ENCODE measurements at places on chromosomes 1 and 21.

DNA sequence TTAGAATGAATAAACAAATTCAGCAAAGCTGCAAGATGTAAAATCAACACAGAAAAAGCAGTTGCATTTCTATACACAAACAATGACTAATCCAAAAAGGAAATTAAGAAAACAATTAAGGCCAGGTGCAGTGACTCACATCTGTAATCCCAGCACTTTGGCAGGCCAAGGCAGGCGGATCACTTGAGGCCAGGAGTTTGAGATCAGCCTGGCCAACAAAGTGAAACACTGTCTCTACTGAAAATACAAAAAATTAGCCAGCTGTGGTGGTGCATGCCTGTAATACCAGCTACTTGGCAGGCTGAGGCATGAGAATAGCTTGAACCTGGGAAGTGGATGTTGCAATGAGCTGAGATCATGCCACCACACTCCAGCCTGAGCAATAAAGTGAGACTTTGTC is 22.3 kb downstream of the THEM4 start:
- no peak for DNase-seq

GRCh38 chr1:4452701-4453100 is 201.7 kb upstream of the AJAP1 start:
- no peak for DNase-seq

DNA sequence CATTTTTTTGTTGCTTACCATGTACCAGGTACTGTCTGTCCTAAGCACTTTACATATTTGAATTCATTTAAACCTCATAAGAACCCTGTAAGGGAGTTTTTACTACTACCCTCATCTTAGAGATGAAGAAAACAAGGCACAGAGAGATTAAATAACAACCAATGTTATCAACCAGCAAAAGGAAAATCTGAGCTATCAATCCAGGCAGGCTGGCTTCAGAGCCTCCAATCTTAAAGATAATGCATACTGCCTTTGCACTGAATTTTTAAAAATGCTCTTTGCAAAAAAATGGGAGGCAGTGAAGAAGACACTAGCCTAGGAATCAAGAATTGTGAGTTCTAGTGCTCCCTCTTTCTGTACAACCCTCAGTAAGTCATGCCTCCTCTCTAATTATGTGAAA is 18.7 kb downstream of the NDC1 start:
- no peak for DNase-seq

DNA sequence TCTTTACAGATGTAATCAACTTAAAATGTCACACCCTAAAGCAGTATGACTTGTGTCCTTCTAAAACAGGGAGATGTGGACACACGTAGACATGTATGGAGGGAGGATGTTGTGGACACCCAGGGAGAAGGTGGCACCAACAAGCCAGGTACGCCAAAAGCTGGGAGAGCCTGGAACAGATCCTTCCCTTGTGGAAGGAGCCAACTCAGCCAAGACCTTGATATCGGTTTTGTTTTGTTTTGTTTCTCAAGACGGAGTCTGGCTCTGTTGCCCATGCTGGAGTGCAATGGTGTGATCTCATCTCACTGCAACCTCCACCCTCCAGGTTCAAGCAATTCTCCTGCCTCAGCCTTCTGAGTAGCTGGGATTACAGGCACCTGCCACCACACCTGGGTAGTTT is 45.6 kb downstream of the CHAF1B start:
- DNase-seq = no peak

DNA sequence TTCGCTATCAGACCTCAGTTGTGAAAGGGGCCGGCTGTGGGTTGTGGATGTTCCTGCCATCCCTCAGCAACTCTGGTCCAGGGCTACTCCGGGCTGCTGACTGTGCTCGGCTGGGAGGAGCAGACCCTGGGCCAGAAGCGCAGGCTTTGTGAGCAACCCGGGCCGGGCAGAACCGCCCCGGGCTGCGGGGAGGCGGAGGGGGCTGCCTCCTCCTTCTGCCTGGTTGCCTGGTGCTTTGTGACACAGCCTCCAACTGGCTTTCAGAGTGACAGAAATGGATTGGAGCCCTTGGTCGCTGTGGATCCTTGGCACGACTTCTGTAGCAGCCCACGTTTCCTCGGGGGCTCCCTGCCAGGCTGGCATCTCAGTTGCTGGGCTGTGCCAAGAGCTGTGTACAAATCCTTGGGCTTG is 10.0 kb downstream of the DRAXIN start:
- DNase-seq = no peak
